Activated CD8-positive, alpha-beta T cell treated with anti-CD3 and anti-CD28 coated beads, Interleukin-2, amount 10 ng/mL, durations not matched to agents 7 days and 5 days (primary cell): ENCODE measurements at places on chromosomes 16 and 17. TPM values are rescaled to one million over a fixed set of nuclear protein-coding genes. Genes with fewer than 3 reads are reported as not detected.

GRCh38 chr17:77636835-77637817, 321.4 kb upstream of the TNRC6C start:
- DNase-seq, result no peak

- no peak for DNase-seq
These were observed 70.9 kb upstream of the ARL4D start for GRCh38 chr17:43327834-43328420.

COQ7 gene
- 16.3 TPM for total RNA-seq

KRT39 gene
- total RNA-seq, result not detected
